Activated effector memory CD4-positive, alpha-beta T cell treated with anti-CD3 and anti-CD28 coated beads, Interleukin-2, amount 50 U/mL, for 16 hours (primary cell): ENCODE measurements at places on chromosomes 12 and 14.
A peak's percentile ranks its signal among the peaks of the same experiment; 100 is the strongest.

- DNase-seq = no peak
Observed at GRCh38 chr14:22903742-22904087, 15.2 kb downstream of the RBM23 start.

- no peak for DNase-seq
Observed at GRCh38 chr12:94718114-94718513, 67.8 kb upstream of the TMCC3 start.

- DNase-seq = no peak
Observed at GRCh38 chr12:93970900-93971688, 177.3 kb upstream of the PLXNC1 start.

DNA sequence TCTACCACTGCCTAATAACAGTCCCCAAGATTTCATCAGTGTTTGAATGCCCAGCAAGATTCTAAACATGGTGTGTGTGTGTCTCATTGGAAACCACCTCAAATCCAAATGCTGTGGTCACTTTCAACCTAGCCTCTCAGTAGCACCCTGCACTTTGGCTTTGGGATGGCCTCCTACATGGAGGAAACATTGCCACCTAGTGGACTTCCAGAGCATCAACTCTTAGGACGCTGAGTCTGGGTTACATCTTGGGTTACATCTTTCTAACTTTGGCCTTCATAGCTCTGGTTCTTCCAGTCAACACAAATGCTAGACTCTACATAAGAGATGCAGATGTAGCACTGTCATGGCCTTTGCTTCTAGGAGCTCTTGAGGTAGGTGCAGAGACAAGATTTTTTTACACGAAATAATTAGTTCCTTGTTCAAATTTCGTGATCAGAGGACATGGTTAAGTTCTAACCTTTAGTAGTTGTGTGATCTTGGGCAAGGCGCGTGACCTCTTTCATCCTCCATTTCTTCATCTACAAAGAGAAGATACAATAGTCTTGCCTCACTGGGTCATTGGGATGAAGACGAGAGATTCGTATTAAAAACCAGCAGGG lies 113.5 kb upstream of the VASH1 start:
- DNase-seq = no peak

DNA sequence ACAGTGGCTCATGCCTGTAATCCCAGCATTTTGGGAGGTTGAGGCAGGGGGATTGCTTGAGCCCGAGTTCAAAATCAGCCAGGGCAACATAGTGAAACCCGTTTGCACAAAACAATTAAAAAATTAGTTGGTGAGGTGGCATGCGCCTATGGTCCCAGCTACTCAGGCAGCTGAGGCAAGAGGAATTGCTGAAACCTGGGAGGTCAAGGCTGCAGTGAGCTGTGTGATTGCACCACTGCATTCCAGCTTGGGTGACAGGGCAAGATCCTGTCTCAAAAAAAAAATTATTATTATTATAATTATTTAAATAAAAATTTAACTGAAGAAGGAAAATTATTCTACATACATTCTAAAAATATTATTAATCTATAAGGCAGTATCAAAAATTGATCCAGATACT lies 164.1 kb downstream of the ITPR2 start:
- no peak for DNase-seq

DNA sequence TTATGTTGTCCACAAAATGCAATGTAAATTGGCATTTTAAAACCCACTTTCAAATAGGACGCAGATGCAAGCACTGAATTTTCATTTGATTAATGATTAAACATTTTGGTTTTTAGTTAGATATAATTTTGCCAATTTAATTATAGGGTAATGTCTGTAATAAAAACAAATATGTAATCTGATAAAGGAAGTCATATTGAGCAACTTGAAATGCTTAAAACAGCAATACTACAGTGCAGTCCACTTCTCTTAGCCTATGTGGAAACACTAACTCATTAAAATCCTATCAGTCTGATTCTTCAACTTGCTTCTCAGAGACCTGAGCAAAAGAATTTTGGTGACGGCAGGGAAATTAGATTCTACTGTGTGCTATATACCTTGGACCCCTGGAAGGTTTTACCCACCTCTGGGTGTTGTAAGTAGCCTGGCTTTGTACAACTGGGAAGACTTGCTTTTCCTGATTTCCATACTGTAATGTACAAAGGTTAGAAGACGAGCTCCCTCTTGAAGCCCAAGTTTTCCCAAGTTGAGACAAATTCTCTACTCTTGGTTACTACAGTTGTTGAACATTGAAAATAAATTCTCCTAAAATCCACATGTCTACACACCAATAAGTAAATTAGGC lies 4.1 kb downstream of the TRHDE start:
- DNase-seq = no peak

DNA sequence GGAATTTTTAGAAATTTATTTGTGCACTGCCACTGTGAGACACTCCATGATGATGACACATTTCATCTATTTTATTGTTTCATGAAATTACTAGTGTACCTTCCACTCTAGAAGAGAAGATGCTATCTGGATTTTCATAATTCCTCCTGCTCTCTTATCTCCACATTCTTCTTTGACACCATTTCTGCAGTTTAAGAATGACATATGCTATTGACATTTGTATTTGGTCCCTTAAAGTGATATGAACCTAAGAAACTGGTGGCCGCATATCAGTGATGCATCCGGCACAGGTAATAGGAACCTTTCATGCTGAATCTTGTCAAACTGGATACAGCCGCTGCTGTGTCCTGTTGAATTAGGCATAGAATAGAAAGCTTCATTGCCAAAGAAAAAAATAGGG lies 696.3 kb downstream of the TMEM121 start:
- no peak for DNase-seq

- no peak for DNase-seq
Observed at GRCh38 chr12:113867258-113867657, 98.9 kb downstream of the RBM19 start.

DNA sequence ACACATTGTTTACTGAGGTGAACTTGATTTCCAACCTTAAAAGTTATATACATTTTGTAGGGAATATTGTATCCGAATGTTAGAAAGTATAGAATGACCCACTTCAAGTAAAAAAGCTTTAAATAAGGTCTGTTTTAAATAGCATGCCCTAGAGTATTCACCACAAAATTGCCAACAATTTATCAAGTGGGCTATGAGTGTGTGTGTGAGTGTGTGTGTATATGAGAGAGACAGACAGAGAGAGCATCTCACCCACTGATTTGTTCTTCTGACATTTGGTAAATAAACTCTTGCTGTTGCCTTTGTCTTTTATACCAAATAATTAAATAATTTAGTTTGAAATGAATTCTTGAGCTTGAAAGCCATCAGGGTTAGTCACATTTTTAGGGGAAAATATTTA lies 29.8 kb upstream of the RAP1B start:
- DNase-seq = no peak

GRCh38 chr14:98928418-98928817 lies 343.6 kb downstream of the BCL11B start:
- peak; percentile 13 for DNase-seq

GRCh38 chr14:55749201-55749812 lies 169.3 kb downstream of the KTN1 start:
- DNase-seq = no peak

- peak; percentile 61 for DNase-seq
Observed at GRCh38 chr12:52244615-52244994, 11.6 kb downstream of the KRT7 start.

DNA sequence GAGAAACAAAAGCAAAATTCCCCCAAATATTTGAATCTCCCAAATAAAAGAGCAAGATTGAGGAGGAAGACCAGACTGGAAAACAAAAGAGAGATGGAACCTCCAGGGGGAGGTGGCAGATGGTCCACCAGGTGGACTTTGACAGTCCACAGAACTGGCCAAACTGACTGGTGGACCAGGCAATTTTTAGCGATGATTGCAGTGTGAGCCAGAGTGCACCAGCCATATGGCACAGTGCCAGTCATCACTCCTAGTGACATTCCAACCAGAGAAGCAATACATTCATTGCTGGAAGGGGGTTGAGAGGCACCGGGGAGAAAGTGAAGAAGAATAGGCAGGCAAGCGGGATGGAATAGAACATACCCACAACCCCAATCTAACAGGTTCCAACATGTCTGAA lies 182.9 kb downstream of the EXOC5 start:
- no peak for DNase-seq

GRCh38 chr14:20546877-20547276 lies 14.0 kb downstream of the RNASE9 start:
- no peak for DNase-seq

- DNase-seq = no peak
Observed at GRCh38 chr14:63513756-63514155, 29.4 kb downstream of the PPP2R5E start.

- DNase-seq = no peak
Observed at GRCh38 chr12:71786829-71787228, 32.2 kb downstream of the RAB21 start.

DNA sequence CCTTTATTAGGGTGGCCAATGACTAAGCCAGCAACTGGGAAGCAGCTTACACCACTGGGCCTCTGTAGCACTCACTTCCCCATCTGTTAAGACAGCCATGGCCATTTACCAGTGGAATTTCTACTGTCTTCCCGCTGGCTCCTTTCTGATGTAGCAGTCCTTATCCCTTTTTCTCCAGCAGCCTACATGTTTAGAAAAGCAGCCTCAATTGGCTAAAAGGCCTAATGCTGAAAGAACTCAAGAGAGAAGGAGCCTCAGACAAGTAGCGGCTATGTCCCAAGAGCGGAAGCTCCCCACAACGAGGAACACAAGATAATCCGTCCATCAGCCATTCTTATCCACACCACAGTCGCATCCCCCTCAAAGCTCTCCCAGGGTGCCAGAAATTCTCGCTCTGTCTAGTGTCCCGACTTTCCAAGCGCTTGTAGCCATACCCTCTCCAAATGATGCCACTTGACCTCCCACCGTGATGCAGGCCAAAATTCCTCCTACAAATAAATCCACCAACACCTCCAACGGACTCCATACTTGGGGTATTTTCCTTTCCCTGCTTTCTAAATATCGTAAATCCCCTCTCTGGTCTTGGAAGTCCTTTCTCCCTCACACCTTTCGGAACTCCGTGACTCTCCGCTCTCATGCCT lies 624 bp downstream of the M6PR start:
- peak; percentile 63 for DNase-seq

GRCh38 chr14:54976316-54976715 lies 50.6 kb downstream of the WDHD1 start:
- no peak for DNase-seq

DNA sequence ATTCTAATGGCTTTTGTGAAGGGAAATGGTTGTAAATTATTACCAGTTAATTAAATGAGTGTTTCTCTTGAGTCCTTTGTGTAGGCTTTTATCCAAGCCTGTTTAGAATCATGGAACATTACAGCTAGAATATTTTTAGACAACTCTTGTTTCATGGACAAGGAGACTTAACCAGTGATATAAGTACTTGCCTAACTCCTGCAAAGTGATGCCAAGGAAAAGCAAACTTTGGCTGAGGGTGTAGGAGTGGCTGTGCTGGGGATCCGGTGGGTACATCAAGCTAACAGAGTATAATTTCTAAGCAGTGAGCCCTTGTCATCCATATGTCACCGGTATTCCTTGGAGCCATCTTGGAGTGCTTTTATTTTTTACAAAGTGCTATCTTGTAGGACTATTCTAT lies 61.5 kb downstream of the PRKCH start:
- DNase-seq = no peak

GRCh38 chr14:23663127-23663526 lies 27.0 kb downstream of the DHRS2 start:
- no peak for DNase-seq

- DNase-seq = no peak
Observed at GRCh38 chr12:22588817-22589216, 36.2 kb upstream of the ETNK1 start.

GRCh38 chr12:32522331-32523221 lies 123.2 kb downstream of the FGD4 start:
- DNase-seq = no peak

DNA sequence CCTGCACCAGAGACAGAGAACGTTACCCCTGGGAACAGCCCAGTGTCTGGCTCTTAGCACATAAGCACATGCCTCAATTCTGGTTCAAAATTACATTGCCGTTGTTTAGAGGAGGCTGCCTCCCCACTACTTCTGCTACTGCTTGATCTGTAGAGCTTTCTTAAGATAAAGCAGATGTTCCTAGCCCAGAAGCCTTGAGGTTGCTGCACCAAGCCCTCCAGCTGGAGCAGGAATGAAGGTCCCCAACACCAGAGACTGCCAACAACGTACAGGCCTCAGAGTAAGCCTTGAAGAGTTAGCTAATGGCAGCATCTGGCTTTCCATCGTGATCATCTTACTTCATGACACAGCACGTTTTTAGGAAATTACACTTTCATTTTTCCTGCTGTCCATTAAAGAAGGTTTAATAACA lies 34.7 kb upstream of the AMIGO2 start:
- no peak for DNase-seq

DNA sequence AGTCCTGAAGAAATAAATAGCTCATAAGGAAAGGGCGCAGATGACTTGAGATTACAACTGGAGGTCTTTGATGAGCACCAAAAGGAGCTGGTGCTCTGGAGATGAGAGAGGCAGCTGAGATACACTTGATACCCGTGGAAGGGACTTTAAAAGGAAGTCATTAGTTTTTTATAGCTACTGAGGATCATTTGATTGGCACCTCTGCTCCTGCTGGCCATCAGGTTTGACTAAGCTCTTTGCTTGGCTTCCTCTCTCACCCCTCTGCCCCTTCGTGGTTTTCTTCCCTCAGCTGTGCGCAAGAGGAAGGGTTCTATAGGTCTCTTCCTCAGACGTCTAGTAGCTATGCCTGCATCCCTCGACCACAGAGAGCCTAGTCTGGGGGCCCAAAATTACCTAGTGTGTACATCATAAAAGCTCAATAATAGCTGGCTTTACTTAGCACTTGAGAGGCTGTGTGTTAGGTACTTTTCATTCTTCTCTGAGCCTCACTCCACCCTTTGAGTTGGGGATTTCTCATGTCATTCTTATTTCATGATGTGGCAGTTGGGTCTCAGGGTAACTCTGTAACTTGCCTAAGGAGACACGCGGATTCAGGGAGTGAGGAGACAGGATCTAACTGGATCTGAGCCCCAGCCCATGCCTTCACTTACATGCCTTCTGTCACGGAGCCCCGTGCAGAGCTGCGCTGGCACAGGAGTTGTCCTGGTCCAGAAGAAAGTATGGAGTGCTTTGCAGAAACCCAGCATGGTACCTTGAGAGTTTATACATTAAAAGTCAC lies 68.4 kb upstream of the ASPG start:
- no peak for DNase-seq

DNA sequence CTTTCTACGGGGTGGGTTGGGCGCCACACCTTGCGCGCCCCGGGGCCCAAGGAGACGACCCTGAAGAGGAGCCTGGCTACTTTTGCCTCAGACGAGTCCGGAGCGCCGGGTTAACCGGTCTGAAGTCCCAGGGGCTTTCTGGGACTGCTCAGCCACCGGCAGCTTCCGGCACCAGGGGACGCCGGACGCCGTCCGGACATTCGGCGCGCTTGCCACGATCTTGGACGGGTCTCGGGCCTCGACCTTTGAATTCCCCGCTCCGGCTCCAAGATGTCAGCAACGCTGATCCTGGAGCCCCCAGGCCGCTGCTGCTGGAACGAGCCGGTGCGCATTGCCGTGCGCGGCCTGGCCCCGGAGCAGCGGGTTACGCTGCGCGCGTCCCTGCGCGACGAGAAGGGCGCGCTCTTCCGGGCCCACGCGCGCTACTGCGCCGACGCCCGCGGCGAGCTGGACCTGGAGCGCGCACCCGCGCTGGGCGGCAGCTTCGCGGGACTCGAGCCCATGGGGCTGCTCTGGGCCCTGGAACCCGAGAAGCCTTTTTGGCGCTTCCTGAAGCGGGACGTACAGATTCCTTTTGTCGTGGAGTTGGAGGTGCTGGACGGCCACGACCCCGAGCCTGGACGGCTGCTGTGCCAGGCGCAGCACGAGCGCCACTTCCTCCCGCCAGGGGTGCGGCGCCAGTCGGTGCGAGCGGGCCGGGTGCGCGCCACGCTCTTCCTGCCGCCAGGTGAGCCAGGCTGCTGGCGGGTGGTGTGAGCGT lies at the start of gene ACOT4:
Gene ACOT4 (plus strand): TSS at position 184 of the 760 bp plus-strand sequence. CDS start 87 bp downstream, at position 271.
- peak; percentile 83 for DNase-seq

GRCh38 chr14:40909906-40910305 lies 696.8 kb upstream of the LRFN5 start:
- no peak for DNase-seq
